ENCODE measurements at places on chromosomes 5 and 9.

DNA sequence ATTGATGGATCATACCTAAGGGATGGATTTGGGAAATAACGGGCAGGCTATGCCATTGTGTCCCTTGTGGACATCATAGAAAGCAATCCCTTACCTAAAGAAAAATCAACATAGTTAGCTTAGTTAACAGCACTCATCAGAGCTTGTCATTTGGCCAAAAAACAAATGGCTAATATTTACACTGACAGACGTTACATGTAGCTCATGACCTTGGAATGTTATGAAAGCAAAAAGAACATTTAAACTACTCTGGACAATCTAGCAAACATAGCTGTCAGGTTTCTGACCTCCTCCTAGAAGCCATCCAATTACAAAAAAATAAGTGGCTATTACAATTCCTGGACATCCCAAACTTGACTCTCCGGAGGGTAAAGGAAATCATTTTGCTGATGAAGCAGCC, 23.8 kb downstream of the TMEM232 start:
- DNase-seq: no peak

- no peak for DNase-seq
Observed at GRCh38 chr9:89661391-89661949, 56.7 kb downstream of the GADD45G start.

DNA sequence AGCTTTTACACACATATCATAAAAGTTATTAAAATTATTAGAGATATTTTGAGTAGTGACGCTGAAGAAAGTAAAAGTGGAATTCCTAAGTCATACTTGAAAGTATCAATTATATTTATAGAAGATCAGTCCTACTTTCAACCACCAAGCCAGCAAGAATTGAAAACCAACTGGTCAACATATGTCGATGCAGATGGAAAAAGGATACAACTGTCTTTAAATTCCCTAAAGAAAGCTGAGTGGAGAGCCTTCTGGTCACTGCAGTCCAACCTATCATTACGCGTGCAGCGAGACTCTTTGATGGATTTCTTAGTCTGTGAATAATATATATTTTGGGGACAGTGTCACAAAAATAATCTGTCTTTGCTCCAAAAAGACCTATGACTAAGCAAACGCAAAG, 15.3 kb downstream of the MEF2C start:
- no peak for DNase-seq

- DNase-seq: no peak
Observed at GRCh38 chr9:2936221-2936620, 92.3 kb upstream of the PUM3 start.

All from RKO (cell line).